ENCODE measurements at places on chromosomes 12 and 14.

DNA sequence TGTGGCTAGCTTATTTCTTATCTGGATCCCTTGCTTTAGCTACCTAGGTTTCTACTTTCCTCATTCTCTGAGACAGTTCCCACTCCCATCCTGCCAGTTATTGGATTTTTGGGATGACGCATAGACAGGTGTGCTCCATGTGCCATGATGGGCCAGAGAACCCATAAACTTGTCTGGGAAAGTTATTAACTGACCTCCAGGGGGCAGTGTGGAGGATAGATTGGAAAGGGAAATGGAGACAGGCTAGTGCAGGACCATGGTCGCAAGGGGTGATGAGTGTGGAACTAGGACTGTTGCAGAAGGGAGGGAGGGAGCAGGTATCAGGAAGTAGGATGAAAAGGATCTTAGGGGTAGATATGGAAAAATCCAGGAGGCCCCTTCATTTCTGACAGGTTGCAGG, 80.3 kb downstream of the ESRRB start:
- DNase-seq = peak; percentile 3

DNA sequence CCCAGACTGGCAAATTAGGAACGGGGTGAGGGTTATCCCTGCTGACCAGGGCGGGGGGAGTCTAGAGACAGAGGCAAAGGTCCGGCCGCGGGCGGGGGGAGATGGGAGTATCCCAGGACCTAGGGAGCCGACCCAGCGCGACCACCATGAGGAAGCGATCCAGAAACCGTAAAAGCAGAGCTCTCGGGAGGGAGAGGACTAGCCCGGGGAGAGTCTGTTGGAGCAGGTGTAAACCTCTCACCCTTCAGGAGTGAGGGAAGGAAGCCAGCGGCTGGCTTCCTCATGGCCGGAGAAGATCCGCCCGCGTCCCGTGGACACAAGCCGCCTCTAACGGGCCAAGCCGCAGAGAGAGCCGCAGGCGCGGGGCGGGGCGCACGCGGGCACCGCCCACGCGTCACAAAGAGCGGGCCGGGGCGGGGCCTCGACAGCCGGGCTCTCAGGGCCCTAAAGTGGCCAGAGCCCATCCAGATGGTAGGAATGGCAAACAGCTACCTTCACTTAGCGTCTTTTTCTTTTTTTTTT, at the start of gene ACRBP:
Gene ACRBP, minus strand, starts transcription at position 350 of the 522 bp plus-strand sequence. Its CDS starts 66 bp downstream, at position 284.
- peak; percentile 44 for DNase-seq

- no peak for DNase-seq
Measured at GRCh38 chr12:1994429-1995143, 9.7 kb downstream of the DCP1B start.

DNA sequence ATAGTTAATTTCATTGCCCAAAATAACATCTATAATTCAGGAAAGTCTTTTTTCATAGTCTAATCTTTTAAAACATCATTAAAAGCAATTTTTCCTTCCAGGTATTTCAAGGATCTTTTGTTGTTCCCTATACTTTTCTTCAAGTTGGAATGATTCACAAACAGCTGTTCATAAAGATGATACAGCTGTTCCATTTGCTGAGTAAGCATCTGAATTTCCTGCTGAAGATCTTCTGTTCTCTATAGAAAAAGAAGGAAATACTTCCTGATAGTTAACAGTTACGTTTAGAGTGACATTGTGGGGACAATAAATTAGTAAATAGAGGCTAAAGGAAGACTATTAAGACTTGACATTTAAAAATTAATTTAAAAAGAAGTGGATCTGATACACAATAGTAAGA, 30.3 kb upstream of the ESR2 start:
- DNase-seq = no peak

GRCh38 chr12:2453761-2454090, 341.0 kb upstream of the FKBP4 start:
- no peak for DNase-seq

DNA sequence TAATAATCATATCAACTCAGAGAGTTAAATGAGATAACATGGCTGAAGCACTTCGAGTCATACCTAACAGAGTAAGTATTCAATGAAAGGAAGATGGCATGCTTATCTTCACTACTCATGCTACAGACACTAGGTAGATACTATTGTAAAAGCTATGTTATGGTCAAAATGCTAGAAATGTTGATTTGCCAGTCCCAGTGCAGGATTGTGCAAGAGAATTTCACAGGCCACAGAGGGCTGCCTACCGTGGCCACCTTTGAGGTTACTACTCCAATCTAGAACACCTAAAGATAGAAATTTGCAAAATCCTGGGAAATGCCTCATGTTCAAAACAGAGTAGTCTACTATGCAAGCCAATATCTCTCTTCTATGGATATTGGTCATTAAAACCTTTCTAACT, 75.3 kb upstream of the PLEKHG7 start:
- DNase-seq = no peak

- DNase-seq = no peak
Measured at GRCh38 chr14:49310298-49310697, 275.9 kb downstream of the RPS29 start.

- no peak for DNase-seq
Measured at GRCh38 chr12:10783252-10783651, 19.2 kb downstream of the TAS2R7 start.

- no peak for DNase-seq
Measured at GRCh38 chr12:63276537-63277365, 125.8 kb upstream of the AVPR1A start.

GRCh38 chr14:90615517-90616060, 200.6 kb downstream of the TTC7B start:
- no peak for DNase-seq

DNA sequence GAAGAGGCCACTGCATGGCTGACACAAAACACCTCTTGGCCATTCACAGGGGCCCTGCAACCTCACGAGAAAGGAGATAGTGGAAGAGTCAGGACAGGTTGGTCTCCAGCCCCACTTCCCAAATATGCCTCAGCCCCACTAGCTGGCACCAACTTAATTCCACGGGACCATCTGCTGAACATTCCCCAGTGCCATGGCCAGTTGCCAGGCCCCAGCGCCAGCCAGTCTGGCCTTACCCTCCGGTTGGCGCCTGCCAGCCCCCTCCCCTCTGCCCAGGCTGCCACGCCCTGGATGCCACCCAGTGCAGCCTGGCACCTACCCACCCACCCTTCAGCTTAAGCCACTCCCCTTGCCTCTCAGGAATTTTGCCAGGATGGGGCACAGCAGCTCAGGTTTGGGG, 21.2 kb upstream of the HSPB8 start:
- DNase-seq = no peak

DNA sequence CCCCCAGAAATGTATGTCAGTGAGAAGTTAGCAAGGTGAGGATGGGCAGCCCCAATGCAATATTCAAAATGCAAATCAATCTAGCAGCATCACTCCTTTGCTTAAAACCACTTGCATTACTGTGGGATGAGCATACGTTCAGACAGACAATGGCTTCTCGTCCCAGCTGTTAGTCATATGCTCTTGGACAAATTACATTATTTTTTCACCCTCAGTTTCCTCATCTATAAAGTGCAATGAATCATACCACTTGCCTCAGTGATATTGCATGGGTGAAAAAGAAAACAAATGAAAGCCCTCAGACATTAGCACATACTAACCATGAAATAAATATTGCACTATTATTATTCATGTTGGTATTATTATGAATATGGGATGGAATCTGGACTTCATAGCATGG, 132.3 kb downstream of the C12orf75 start:
- no peak for DNase-seq

GRCh38 chr12:62739266-62740015, 195.5 kb downstream of the PPM1H start:
- DNase-seq = no peak

DNA sequence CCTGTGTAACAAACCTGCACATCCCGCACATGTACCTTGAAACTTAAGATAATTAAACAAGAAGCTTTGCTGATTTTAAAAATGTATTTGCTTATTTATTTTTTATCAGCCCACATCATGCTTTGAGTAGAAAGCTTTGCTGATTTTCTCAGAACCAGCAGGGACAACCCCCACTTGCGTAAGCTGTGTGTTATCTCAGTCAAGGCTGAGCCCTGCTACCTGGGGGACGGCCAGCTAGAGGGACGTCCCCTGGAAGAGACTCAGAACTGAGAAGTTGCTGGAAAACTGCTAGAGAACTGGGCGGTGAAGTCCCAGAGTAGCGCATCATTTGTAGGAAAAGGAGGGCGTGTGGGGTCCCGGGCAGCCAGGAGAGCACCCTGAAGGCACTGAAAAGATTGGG, 4.1 kb upstream of the PLEK2 start:
- DNase-seq = no peak

DNA sequence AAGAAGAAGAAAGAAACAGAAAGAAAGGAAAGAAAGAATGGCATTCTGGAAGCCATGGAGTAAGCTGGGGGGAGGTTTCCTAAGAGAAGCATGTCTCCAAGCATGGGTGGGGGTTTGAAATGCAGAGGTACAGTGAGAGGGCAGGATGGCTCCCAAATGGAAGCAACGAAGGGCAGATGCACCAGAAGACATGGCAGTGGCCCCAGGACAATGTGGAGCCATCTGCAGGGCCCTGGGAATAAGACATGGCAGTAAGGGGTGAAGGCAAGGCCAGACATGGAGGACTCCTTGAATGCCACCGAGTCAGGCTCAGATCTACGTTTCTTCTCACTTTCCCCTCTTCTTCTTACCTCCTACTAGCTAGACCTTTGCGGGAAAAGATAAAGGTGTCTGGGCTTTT, 4.7 kb upstream of the COL2A1 start:
- no peak for DNase-seq

GRCh38 chr12:52713960-52714886, 10.9 kb upstream of the KRT77 start:
- DNase-seq = peak; percentile 34

DNA sequence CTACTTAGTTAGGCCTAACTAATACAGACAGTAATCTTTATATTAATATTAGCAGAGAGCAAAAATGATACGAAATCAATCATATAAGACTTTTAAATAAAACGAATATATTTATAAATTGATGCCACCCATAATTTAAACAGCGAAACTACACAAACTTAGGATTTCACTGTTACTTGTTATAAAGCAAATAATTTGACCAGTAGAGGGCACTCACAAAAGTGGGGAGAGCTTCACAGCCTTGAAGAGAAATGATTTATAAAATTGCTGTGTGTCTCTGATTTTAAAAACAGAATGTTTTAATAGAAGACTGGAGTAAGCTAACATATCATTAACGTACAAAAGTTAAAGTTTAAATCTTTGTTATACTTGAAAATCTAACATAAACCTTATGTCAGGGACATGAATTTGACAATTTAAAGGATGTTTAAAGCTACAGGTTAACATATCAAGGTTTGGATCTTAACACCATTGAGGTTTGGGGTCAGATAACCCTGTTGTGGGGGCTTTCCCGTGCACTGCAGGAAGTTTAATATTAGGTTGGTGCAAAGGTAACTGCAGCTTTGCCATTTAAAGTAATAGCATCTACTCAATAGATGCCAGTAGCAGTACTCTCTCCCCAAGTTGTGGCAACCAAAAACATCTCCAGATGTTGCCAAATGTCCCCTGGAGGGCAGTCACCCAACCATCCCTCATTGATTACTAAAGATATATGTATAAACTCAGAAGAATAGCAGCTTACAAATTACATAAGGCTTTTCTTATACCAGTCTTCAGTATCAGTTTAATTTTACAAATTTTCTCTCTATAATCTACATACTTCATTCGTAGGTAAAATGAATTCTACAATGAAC, 9.3 kb downstream of the KRAS start:
- no peak for DNase-seq

- no peak for DNase-seq
Measured at GRCh38 chr14:90669731-90670130, 146.5 kb downstream of the TTC7B start.

GRCh38 chr14:21036751-21037150, 2.1 kb upstream of the RNASE13 start:
- no peak for DNase-seq

DNA sequence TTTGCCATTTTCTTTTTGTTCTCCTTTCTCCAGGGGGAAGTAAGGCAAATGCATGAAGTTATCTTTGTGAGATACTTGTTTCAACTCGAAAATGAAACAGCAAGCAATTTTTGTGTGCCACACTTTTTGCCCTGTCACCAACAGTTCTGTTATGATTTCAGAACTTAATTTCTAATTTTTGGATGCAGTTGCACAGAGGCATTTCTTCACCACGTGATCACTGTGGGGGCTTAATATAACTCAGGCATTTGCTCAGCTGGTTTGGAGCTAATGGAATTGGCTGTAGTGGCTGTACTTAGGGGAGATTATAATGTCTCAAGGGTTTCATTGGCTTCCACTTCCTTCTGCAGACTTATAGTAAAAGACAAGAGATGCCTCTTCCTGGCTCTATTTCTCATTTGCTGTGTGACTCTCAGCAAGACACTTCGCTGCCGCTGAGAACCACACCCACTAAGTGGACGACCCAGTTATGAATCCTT, 452.4 kb downstream of the RAD51B start:
- no peak for DNase-seq

DNA sequence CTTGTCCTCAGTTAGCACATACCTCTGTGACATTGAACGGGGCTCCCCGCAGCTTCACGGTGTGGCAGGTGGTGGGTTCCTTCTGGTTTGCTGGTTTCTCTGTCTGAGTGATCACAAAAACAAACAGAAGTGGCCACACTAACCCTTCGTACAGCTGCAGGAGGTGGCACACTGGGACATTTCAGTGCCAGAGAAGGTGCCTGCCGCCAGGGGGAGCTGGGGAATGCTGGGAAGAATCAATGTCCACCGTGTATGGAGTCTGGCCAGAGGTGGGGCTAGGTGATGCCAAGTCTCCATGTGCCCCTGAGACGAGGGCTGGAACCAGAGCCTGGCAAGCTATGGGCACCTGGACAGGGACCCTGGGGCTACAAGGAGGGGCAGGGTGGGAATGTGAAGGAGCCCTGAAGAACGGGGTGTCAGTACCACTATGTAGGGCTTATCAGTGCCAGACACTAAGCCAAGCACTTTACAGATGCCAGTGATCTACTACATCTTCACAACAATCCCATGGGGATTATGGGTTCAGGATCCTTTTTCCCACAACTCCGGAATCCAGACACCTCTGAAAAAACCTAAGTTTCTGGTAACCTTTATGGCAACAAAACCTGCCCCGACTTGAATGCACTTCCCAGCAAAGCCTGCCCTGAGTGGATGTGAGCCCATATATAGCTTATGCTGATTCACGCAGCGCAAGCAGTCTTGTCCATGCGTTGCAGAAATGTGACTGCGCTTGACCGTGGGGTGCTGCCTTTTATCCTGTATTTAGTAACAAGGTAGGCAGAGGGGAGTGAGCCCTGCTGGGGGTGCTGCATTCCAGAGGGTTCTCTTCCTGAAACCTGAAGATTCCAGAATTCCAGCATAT, 10.8 kb downstream of the RBM19 start:
- DNase-seq = no peak

GRCh38 chr14:22807432-22808087, 7.7 kb downstream of the SLC7A7 start:
- no peak for DNase-seq

DNA sequence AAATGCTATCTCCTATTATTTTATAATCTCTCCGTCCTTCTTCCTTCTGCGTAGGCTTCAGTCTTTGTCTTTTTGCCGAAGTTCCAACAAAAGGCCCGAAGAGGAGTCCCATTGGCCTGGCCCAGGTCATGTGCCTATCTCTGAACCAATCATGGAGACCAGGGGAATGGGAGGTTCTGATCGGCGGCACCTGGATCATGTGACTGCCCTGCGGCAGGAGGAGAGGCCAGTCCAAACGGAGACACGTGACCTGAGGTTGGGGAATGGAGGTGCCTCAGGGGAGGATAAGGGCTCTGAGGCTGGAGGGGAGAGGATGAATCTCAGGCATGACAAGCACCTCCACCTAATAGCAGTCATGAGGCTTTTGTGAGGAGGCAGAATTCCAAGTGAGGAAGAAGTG, 86.0 kb downstream of the AACS start:
- no peak for DNase-seq

Data from stimulated activated CD4-positive, alpha-beta T cell treated with anti-CD3 and anti-CD28 coated beads, Interleukin-4, amount 100 ng/mL, for 1 hour (primary cell).